Uterus (tissue), 4 donors: ENCODE measurements at places on chromosomes 2 and 18. TPM values are rescaled to one million over a fixed set of nuclear protein-coding genes. Genes with fewer than 3 reads are reported as not detected.

DNA sequence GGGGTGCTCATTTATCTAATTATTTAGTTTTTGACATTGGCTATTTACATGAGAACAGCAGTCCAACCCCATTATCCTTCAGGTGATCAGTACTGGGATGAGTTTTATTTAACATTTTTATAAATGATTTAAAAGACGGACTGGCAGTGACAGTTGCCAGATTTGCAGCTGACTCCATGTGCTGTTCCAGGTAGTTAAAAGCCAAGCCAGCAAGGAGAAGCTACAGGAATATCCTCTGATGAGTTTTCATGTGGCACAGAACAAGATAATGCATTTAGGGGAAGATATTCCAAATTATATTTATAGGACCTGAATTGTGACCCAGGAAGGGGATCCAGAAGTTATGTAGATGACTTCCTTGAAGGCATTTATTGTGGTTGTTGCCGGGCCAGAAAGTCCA, 210.0 kb downstream of the MCFD2 start:
- H3K36me3 ChIP-seq: no peaks in the 10 kb centered on the region
- H3K27me3 ChIP-seq: no peaks in the 10 kb centered on the region
- H3K27ac ChIP-seq: no peak overlapping the region
- no peak overlapping the region for H3K4me3 ChIP-seq
- H3K4me1 ChIP-seq: peaks cover 5% of the 10 kb centered on the region

GRCh38 chr18:3924455-3924854, 474.5 kb downstream of the TGIF1 start:
- H3K4me3 ChIP-seq: no peak overlapping the region
- no peak for DNase-seq
- no peak overlapping the region for H3K27ac ChIP-seq
- H3K4me1 ChIP-seq: no peaks in the 10 kb centered on the region

DNA sequence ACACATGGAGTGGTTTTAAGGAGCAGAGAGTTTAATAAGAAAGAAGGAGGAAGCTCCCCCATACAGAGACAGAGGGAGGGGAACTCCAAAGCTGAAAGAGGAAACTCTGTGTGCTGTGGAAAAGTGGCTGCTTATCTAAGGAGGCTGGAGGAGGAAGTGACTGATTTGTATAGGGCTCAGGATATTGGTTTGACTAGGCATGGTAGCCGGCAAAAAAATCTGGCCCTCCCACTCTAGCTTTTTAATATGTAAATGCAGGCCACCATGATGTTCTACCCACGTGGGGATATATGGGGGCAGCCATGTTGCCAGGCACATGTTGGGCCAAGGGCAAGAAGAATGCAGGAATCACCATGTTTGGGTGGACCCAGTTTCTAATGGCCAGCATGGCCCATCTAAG, 64.3 kb downstream of the HNMT start:
- H3K36me3 ChIP-seq: no peaks in the 10 kb centered on the region
- H3K4me3 ChIP-seq: no peak overlapping the region
- no peak for DNase-seq
- H3K27ac ChIP-seq: no peak overlapping the region

Gene TMEFF2
- total RNA-seq: not detected

DNA sequence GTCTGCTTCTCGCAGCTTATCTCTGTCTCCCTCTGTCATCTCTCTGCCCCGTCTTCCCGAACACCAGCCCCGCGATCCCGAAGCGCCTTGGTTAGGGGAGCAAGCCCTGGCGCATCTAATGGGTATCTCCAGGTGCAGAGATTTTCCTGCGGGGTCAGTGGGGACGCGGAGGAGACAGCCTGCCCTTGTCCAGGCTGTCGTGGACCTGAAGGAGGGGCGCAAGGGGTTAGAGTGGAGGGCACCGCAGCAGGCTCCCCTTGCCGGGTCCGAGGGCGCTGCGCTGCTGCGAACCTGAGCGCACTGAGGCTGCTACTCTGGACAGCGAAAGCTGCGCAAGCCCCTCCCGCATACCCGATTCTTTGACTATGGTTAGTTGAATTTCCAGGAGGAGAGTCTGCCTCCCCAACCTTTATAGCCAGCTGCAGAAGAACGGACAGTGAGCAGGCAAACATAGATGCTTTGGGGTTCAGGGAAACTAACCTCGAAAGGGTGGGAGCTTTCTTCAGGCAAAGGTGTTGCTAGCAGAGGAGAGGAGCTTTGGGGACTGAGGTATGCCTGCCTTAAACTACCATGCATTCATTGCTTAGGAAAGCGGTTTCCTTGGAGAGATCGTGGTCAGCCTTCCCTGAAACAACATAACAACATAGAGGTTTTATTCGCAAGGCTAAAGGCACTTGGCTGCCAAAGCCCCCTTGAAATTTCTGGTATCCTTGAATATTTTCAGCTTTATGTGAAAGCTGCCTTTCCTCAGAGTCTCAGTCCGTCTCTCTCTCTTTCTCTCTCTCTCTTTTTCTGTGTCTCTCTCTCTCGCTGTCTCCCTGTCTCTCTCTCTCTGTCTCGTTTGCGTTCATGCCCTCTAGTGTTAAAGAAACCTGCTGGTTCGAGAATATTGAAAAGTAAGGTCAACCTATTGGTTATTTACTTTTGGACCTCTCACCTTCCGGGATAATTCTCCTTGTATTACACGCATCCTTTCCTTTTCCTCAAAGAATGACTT, 1.6 kb downstream of the GALNT13 start:
- no peak for DNase-seq
- H3K27ac ChIP-seq: no peak overlapping the region
- H3K36me3 ChIP-seq: no peaks in the 10 kb centered on the region
- H3K27me3 ChIP-seq: no peaks in the 10 kb centered on the region

Gene SCN9A
- 14.2 TPM for total RNA-seq

DNA sequence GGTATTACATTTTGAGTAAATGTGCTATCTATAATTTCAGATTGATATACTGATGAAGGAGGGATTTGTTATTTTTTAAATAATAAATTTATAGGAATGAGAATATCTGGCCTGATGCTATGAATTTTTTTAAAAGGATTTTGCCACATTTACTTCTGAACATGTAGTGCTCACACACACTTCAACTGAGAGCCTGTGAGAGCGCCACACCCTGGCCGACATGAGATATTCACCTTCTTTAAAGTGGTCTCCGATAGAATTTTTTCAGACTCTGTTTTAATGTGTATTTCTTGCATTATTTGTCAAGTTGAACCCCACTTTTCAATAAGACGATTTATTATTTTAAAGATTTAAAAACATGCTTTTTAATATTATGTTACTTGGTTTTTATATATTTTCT, 813.3 kb downstream of the DCC start:
- no peaks in the 10 kb centered on the region for H3K36me3 ChIP-seq
- no peaks in the 10 kb centered on the region for H3K4me1 ChIP-seq
- no peak for DNase-seq

- no peak for DNase-seq
- H3K4me3 ChIP-seq: no peak overlapping the region
- no peaks in the 10 kb centered on the region for H3K36me3 ChIP-seq
- no peaks in the 10 kb centered on the region for H3K27me3 ChIP-seq
- H3K27ac ChIP-seq: no peak overlapping the region
Measured at GRCh38 chr18:8943900-8944870, 158.3 kb upstream of the NDUFV2 start.

DNA sequence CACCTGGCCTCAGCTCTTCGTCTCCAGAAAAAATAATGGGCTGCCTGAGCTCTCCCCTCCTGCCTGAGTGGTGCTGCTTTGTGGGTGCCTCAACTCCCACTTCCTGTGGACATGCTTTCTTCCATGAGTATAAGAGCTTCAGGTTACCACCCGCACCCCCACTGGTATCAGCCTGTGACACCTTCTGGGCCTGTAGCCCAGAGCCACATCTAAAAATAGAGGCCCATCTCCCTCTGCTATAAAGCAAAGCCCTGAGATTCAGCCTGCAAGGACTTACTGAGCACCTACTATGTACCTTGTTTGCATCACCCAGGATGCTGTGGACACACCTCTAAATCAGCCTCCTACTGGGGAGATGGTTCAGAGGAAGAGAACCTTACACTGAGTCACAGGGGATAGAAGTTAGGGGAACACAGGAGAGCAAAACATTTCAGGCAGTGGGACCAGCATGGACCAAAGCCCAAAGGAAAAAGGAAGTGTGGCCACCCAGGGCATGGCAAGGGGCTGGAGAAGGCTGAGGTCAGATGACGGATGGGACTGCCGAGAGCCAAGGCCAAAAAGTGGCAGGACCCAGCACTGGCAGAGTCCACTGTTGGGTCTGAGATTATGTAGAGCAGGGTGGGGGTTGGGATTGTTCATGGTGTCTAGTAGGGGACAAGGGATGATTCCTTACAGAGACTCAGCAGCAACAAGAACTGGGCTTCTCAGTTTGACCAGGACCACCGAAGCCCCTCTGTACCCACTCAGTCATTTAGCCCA, 123.7 kb upstream of the PPP1CB start:
- H3K27me3 ChIP-seq: no peaks in the 10 kb centered on the region
- H3K27ac ChIP-seq: peak overlapping the region; percentile 90
- H3K4me1 ChIP-seq: peaks cover 20% of the 10 kb centered on the region
- DNase-seq: peak; percentile 64
- no peaks in the 10 kb centered on the region for H3K36me3 ChIP-seq
- no peak overlapping the region for H3K4me3 ChIP-seq

GRCh38 chr18:27540111-27540510, 355.0 kb upstream of the CHST9 start:
- H3K4me3 ChIP-seq: no peak overlapping the region
- H3K4me1 ChIP-seq: no peaks in the 10 kb centered on the region
- H3K27me3 ChIP-seq: no peaks in the 10 kb centered on the region

Gene C18orf54
- 3.1 TPM for total RNA-seq

Gene SLC30A3
- 0.88 TPM for total RNA-seq

Gene RALB
- 75.0 TPM for total RNA-seq

Gene BARD1
- 63.3 TPM for total RNA-seq

GRCh38 chr18:39453356-39453755, 1887.8 kb upstream of the CELF4 start:
- H3K27ac ChIP-seq: peak overlapping the region; percentile 24
- no peaks in the 10 kb centered on the region for H3K27me3 ChIP-seq
- H3K4me1 ChIP-seq: no peaks in the 10 kb centered on the region
- no peak overlapping the region for H3K4me3 ChIP-seq
